ENCODE measurements at places on chromosomes 12 and 14.

DNA sequence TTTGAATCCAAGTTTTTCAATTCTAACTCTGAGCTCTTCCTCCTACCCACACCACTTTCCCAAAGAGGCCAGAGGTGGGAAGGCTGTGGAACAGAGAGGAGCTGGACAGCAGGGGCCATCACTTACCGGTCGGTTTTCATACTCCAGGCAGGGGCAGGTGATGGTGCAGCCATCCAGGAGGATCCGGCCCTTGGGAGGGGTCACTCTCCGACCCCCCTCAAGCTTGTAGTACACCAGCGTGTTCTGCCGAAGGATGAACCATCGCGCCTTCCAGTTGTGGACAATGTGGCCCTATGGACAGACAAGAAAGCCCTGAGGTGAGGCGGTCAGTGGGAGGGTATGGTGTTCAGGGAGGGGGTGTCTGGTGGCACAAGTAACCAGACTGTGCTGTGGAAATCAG, 14.4 kb downstream of the PLEK2 start:
- DNase-seq, result no peak

DNA sequence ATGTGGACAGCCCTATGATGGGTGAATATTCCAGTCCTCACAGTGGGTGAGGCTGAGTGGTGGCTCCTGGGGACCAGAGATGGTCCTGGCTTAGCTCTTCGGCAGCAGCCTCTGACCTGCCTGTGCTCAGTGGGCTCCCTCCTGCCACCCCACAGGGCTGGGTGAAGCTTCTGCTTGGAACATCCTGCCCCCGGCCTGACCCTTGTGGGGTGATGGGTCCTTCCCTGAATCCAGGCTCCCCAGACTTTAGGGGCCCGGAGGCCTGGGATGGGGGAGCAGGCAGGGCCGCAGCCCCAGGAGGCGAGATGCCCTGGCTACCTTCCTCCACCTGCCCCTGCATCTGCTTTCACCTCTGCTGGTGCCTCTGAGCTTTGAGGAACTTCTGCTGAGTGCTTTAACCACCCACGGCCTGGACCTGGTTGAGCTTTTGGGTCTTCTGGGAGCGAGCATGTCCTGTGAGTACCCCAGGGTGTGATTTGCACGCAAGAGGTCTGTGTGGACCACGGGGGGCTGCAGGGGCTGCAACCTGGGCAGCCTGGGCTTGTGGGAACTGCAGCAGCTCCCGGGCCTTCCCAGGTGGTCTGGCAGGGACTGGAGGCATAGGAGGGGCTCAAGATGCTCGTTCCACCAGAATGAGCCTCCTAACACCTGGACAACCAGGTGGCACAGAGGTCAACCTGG, 159.5 kb downstream of the KIF26A start:
- DNase-seq, result no peak

DNA sequence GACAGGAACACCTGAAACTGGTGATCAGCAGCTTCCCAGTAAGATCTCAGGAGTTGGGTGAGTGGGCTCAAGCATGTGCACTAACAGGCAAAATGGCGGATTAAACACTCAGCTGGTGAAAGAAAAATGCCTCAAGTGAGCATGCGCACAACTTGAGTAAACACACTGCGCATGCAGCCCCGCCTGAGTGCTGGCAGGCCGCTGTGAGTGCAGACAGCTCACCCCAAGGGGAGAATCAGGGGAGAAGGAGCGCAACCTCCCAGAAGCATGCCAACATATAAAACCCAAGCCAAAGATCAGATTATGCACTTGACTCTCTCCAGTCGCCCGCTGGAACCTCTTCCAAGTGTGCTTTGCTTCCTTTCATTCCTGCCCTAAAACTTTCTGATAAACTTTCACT, 125.8 kb downstream of the VRK1 start:
- DNase-seq, result no peak

DNA sequence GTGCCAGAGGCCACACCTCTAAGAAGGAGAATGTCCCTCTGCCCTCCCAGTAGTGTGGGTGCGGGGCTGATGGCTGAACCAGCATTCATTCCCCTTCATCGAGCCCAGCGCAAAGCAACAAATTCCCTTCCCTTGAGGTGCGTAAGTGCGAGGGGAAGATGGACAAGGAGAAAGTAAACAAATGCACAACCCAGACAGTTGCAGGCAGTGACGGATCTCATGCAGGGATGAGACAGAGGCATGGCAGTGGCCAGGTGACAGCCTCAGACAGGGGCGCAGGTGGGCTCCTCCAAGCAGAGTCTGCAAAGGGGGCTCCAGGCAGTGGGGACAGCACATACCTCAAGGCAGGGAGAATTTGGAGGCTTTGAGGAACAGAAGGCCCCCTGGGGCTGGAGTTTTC, 2.3 kb upstream of the MYL2 start:
- DNase-seq, result no peak

DNA sequence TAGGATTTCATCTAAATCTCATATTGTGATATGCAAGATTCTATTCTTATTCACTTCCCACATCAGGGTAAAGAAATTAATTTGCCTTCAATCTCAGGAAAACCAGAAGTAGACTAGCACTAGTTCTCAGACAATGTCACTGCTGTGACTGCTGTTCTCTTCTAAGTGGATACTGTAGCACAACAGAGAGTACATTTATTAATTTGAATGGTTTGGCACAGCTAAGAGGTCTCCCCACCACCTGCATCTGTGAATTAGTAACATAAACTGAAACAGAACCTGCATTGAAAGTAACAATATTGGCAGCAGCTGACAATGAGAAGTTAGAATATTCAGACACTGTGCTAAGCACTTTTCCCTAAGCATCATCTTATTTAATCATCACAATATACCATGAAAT, 253.1 kb downstream of the PDZRN4 start:
- DNase-seq, result no peak

DNA sequence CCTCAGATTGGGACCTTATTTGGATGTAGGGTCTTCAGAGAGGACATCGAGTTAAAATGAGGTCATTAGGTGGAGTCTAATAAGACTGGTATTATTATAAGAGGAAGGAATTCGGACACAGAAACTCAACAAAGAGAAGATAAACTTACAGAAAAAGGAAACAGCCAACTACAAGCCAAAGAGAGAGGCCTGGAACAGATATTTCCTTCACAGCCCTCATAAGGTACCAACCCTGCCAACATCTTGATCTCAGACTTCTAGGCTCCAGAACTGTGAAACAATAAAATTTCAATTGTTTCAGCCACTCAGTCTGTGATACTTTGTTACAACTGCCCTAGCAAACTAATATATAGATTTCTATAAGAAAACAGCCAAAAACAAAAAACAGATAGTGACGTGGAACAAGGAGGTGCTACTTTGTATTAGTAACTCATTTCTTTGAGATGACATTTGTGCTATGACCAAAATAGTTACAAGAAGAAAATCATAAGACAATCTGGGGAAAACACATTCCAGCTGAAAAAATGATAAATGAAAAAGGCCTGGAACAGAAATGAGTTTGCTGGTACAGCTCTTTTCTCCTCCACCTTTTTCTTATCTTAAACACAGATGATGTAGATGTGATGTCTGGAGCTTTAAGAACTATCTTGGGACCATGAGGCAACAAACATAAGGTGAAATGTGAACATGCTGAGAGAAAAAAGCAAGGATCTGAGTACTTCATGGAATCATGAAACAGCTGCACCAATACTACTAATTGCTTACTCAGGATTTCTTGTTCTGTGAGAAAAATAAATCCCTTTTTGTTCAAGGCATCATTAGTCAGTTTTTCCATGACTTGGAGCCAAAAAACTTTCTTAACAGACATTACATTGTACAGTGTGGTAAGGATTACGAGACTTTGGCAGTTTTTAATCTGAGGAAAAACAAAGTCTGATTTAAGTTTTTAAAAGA, 243.2 kb downstream of the ANO6 start:
- DNase-seq, result no peak

- DNase-seq, result no peak
Measured at GRCh38 chr14:35375558-35376025, 29.0 kb downstream of the NFKBIA start.

- no peak for DNase-seq
Measured at GRCh38 chr12:107436376-107436775, 249.2 kb upstream of the PWP1 start.

GRCh38 chr14:62289471-62289870, 527.3 kb downstream of the SNAPC1 start:
- DNase-seq, result no peak

DNA sequence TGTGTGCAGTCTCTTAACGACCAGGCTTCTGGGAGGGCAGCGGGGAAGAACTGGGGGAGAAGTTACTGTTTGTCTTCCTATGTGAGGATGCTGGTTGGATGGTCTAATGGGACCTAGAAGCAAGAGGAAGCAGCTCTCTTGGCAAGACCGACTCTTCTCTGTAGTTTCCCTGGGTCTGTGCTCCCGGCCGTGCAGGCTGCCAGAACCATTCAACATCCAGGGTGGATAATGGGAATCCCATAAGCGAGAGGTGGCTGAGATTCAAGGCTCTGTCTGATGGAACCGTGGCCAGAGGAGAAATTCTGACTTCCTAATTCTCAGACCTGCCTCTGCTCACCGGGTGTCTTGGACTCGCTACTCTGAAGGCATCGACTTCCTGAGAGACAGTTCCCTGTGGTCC, 561.0 kb upstream of the TBX3 start:
- no peak for DNase-seq

DNA sequence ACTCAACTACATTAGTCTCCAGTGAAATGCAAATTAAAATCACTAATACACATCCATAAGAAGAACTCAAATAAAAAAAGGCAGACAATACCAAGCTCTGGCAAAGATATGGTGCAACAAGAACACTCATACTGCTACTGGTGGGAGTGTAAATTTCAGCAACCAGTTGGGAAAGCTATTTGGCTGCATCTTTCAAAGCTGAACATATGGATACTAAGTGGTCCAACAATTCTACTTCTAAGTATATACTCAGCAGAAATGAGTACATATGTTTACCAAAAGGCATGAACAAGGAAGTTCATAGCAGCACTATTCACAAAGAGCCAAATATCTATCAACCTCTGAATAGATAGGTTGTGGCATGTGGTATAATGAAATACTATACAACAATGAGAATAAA, 27.3 kb downstream of the CAPS2 start:
- no peak for DNase-seq

GRCh38 chr14:32525591-32525990, 196.5 kb downstream of the AKAP6 start:
- DNase-seq, result no peak
